ENCODE measurements at places on chromosomes 6 and 20.
A peak's percentile ranks its signal among the peaks of the same experiment; 100 is the strongest.

DNA sequence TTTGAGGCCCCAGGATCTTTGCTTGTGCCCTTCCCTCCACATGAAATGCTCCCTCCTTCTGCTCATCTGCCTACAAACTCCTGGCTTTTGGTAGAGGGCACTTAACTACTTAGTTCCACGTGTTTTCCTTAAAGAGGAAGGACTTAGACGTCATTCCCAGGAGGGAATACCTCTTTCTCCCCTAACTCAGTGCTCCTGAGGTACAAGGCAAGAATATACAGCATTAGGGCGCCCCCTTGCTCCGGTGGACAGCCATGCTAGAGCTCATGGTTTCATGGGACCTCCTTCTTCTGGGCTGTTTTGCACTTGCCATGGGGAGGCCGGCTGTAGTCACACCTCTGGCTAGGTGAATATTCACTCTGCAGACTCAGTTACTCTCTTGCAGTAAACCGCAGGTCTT, 93.8 kb upstream of the LY86 start:
- no peak for DNase-seq

DNA sequence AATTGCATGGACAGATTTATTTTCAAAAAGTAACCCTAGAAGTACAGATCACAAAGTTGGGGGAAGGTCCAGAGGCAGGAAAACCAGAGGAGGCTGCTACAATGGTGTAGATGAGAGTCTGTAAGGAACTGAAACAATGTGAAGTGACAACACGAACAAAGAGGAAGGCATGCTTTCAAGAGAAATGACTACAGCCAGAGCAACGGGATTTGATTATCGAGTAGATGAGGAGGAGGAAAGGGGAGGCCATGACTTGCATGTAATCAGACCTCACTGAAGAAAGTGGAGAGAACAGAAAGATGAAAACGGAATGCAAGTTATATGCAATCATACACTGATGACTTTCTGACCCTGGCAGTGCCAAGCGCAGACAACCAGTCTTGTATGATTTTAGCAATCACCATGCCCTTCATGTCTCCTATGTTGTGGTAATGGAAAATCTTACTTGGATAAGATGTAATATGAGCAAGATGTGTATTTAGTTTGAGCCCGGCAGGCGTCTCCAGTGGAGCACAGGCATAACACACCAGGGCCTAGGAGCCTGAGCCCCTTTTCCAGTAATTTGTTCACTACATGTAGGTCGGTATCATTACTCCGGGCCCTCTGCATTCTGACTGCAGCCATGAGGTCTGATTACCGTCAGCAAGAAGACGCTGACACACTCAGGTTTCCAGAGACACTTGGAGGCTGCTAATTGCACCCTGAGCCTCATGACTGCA, 34.0 kb upstream of the FAM83C start:
- DNase-seq, result no peak

GRCh38 chr20:11691766-11692165, 225.9 kb upstream of the BTBD3 start:
- DNase-seq, result no peak

GRCh38 chr20:31712564-31713311, 9.9 kb downstream of the BCL2L1 start:
- no peak for DNase-seq

- DNase-seq, result no peak
These were observed 64.6 kb upstream of the PRND start for GRCh38 chr20:4657096-4657495.

GRCh38 chr6:147903931-147904330, 395.4 kb downstream of the SAMD5 start:
- no peak for DNase-seq

DNA sequence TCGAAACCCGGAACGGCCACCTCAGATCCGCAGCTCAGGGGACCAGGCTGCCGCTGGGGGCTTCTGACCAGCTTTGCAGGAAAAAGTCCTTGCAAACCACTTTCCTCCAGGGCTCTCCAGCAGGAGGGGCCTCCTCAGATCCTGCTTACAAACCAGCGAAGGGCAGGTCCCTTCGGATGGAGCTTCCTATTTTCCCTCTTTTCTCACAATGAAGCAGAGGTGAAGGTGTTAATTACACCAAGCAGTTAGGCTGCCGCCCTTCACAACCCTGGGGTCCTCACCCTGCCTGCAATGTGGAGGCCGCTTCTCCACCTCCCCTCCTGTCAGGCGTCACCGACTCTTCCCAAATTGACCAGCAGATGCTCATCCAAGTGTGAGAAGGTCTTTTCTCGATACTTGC, 5.7 kb downstream of the ARHGAP40 start:
- DNase-seq, result no peak

GRCh38 chr6:124053315-124053714, 249.7 kb downstream of the NKAIN2 start:
- DNase-seq, result no peak

DNA sequence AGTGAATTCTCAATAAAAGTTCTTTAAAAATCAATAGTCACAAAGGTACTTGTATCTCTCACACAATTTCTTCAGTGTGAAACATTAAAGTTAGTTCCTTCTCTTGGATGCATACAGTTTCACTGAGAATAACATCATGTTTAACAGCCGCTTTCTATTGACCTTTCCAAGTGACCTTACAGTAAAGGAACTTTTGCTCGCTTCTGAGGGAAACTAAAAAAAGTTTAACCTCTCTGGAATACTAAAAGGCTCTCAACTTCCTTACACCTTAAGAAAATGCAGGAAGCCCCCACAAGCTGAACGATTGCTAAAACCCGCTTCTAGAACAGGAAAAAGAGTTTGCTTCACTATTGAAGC, 1.3 kb downstream of the RRAGD start:
- no peak for DNase-seq

DNA sequence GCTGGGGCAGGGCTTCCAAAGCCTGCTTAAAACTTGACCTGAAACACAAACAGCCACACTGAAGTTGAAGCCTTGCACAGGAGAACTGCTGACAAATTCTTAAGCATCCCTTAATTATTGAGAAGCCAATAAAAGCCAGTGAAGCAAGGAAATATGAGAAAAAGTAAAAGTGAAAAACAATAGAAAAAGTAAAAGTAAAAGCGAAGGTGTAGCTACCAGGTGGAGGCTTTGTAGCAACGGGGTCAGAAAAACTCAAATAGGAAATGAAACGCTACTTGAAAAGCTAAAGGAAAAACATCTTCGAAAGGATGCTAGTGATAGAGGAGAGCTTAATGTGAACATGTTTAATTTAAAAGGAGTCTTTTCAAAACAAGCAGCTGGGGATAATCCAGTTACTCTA, 97.4 kb downstream of the IRF4 start:
- no peak for DNase-seq

DNA sequence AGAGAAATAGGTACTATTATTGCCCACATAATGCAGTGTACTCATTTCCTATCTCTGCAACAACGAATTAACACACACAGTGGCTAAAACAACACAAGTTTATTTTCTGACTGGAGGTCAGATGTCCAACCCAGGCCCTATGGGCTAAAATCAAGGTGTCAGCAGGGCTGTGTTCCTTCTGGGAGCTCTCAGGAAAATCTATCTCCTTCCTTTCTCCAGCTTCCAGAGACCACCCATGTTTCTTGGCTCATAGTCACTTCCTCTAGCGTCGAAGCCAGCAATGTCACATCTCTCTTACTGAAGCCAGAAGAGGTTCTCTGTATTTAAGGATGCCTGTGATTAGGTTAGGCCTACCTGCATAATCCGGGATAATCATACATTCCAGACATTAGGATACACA, 60.9 kb upstream of the TOP1 start:
- no peak for DNase-seq

- no peak for DNase-seq
These were observed 150.8 kb upstream of the FAM83B start for GRCh38 chr6:54695815-54696214.

DNA sequence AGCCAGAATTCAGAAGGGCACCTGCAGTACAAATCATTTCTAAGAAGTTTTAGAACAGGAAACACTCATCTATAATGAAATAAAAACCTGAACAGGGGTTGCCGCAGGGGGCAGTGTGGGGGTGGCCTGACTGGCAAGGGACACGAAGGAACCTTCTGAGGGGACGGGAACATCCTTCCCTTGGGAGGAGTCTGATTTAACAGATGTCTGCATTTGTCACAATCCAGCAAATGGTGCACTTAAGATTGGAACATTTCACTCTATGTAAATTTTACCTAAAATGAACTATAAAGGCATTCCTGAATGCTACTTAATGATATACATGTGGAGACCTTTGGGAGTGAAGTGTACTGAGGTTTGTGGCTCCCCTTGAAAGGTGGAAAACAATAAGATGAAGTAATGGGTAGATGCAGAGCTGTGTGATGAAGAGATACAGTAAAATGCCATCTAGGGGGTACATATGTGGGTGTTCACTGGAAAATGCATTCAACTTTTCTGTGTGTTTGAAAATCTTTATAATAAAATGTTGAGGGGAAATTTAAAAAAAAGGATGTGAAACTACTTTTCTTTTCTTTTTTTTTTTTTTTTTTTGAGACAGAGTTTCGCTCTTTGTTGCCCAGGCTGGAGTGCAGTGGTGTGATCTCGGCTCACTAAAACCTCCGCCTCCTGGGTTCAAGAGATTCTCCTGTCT, 89.5 kb downstream of the SNX5 start:
- no peak for DNase-seq

DNA sequence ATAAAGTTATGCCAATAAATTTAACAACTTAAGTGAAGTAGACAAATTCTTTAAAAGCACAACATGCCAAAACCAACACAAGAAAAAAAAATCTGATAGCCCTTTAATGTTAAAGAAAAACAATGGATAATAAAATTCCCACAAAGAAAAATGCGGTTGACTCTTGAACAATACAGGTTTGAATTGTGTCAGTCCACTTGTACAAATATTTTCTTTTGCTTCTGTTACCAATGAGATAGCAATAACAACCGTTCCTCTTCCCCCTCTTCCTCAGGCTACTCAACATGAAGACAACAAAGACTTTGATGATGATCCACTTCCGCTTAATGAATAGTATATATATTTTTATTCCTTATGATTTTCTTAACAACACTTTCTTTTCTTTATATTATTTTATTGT, 283.9 kb upstream of the MAN1A1 start:
- no peak for DNase-seq

DNA sequence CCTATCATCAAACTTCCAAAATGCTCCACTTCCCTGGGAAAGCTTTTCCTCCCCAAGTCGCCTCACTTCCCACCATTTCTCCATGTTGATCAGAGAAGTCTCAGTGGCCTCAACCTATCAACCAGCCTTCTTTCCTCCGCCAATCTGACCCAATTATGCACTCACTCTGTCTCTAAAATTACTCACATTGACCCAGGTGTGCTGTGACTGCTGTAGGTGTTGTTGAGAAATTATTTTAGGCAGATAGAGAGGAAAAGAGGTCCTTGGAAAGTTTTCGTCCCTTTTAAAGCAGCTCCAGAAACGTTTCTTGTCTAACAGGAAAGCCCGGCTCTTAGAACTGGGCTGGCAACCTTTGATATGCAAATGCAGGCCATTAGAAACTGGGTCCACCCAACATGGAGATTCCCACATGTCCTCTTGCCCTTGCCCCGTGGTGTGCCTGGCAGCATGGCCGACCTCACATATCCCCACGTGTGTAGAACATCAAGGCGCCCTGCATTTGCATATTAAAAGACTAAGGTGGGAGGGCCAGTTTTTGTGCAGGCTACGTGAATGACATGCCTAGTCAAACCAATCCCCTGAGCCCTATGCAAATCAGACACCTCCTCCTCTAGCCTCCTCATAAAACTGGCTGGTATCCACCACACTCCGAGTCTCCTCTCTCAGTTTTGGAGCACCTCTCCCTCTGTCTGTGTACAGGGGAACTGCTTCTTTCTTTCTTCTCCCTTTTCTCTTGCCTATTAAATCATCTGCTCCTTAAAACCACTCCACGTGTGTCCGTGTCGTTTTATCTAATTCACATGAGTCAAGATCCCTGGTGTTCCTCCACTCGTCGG, 12.9 kb downstream of the IPCEF1 start:
- DNase-seq, result no peak

DNA sequence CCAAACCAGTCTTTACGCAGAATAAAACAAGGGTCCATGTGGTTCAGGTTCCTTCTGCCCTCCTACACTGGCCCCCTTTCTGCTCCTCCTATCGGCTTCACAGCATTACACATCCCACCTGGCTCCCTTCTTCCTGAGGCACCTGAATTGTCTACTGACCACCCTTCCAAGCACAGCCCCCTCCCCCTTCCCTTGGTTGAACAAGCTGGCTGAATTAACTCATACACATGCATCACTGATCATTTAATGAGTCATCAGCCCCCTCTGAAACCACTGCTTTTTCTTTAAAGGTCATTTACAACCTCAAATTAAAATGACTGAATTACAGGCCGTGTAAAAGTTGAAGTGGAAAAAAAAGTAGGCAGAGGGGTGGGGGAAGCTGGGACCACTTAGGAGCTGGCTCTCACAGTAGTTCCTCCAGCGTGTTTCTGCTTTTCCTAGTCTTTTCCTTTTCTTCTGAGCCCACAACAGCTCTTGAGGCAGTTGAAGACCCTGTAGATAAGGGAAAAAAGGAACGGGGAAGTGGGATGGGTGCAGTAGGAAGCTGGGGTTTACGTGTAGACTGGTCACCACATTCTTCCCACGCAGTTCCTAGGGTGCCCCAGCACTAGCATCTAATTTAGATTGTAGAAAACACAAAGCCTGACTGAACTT, 67.6 kb downstream of the FYN start:
- DNase-seq, result peak; percentile 40

DNA sequence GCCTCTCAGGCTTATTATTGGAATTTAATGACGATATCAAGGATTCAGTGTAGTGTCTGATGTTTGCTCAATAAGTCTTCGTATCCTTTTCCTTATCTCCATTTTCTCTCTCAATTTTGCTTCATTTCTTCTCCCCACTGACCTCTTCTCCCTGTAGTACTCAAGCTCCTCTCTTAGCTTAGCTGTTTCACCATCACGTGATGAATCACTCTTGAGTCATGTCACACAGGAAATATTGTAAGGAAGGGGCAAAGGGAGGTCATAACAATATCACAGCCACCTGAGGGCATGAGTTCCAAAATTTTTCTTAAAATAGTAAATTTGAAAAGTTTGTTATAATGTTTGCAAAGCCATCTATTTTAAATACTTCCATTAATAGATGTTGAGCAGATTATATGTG, 392.2 kb upstream of the MARCKS start:
- DNase-seq, result no peak

GRCh38 chr6:33705268-33705885, 6.1 kb downstream of the UQCC2 start:
- no peak for DNase-seq

- DNase-seq, result no peak
These were observed 117.7 kb upstream of the CDYL start for GRCh38 chr6:4658486-4658885.

- DNase-seq, result no peak
These were observed 94.8 kb upstream of the PHACTR1 start for GRCh38 chr6:12621754-12622153.

- DNase-seq, result no peak
These were observed 19.9 kb upstream of the CCN5 start for GRCh38 chr20:44695295-44695673.

GRCh38 chr6:84691978-84692623, 72.3 kb downstream of the TBX18 start:
- DNase-seq, result no peak

- DNase-seq, result no peak
These were observed 73.0 kb upstream of the TSHZ2 start for GRCh38 chr20:52899041-52899608.
